ENCODE measurements at places on chromosomes 7 and 10.

DNA sequence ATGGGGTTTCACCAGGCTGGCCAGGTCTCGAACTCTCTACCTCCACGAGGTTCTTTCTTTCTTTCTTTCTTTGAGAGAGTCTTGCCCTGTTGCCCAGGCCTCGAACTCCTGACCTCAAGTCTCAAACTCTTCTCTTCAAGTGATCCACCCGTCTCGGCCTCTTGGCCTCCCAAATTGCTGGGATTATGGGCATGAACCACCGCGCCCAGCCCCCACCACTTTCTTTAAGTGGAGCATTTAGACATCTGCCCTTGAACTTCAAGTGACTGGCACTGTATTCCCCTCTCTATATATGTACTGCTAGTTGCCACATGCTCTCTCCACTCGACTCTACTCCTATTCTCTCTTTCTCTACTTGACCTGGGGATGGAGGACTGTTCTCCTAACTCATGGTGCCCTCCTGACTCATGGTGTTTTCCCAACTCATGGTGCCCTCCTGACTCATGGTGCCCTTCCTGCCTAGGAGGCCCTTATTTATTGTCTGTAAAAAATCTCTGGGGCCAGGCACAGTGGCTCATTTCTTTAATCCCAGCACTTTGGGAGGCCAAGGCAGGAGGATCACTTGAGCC lies 19.3 kb upstream of the ACHE start:
- no peak for DNase-seq

DNA sequence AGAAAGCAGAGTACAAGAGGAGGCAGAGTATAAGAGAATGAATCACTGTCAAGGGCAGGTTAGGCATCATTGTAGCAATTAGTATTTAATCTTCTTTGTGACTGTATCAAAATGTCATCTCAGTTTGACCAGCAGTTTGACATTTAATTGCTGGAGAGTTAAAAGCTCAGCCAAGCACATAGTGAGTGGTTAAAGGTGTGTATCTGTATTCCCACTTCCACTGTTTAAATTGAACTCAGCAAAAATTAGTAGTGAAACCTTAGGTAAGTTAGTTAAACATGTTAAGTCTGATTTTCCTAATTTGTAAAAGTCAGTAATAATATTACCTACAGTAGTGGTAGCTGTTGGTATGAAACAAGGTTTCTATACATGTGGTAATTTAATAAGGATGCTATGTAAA lies 296.4 kb upstream of the MBL2 start:
- DNase-seq, result no peak

- DNase-seq, result no peak
Observed at GRCh38 chr7:17134786-17135185, 163.7 kb upstream of the AHR start.

DNA sequence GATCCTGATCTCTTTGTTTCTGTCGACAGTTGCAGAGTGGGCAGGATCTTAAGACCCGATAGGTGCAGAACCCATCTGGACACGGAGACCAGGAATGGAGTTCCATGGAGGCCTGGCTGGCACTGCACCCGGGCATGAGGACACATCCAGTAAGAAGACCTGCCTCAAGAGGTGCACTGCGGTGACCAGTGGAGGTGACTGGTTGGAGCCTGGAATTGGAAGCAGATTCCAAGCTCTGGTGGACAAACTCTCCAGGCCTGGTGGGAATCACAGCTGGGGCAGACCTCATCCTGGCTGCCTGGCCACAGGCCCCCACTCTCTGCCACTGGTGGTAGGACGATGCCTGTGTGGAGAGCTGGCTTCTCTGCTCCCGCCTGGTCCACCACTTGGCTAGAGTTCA lies 31.0 kb downstream of the ZNF775 start:
- DNase-seq, result no peak

DNA sequence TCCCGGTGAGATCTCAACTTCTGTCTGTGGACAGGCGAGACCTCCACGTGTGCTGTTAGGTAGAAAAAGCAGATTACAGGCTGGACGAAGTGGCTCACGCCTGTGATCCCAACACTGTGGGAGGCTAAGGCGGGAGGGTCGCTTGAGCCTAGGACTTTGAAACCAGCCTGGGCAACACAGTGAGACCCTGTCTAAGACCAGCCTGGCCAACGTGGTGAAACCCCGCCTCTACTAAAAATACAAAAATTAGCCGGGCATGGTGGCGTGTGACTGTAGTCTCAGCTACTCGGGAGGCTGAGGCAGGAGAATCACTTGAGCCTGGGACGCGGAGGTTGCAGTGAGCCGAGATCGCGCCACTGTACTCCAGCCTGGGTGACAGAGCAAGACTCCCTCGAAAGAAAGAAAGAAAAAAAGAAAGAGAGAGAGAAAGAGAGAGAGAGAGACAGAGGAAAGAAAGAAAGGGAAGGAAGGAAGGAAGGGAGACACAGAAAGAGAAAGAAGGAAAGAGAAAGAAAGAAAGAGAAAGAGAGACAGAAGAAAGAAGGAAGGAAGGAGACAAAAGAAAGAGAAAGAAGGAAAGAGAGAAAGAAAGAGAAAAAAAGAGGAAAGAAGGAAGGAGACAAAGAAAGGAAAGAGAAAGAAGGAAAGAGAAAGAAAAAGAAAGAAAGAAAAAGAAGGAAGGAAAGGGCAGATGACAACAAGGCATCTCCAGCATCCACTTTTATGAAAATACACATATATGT lies 29.6 kb upstream of the SUN1 start:
- DNase-seq, result no peak

GRCh38 chr10:86936661-86937501 lies 20.5 kb downstream of the MMRN2 start:
- no peak for DNase-seq

DNA sequence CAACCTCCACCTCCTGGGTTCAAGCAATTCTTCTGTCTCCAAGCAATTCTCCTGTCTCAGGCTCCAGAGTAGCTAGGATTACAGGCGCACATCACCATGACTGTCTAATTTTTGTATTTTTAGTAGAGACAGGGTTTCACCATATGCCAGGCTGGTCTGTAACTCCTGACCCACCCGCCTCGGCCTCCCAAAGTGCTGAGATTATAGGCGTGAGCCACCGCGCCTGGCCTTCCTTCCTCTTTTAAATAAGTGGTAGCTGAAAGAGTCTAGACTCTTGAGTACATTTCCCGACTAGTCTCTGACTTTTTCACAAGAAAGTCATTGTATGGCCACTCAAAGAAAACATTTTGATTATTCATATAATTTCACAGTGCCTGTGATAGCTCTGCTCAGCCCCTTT lies 636.2 kb upstream of the ANKRD30A start:
- DNase-seq, result no peak

DNA sequence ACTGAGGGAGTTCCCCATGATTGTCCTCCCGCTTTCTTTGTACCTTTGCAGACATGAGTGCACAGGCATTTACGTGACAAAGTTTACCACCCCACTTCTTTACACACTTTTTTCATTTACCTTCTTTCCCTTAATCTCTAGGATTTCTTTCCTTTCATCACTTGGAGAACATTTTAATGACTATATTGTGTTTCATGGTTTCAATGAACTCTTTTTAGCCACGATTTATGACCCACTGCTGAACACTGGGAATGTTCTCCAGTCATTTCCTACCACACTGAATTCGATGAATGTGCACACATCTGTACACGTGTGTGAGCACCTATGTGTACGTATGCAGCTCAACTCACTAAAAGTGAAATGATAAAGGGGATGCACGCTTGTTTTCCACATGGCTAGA lies 371.7 kb upstream of the IGFBP3 start:
- no peak for DNase-seq

DNA sequence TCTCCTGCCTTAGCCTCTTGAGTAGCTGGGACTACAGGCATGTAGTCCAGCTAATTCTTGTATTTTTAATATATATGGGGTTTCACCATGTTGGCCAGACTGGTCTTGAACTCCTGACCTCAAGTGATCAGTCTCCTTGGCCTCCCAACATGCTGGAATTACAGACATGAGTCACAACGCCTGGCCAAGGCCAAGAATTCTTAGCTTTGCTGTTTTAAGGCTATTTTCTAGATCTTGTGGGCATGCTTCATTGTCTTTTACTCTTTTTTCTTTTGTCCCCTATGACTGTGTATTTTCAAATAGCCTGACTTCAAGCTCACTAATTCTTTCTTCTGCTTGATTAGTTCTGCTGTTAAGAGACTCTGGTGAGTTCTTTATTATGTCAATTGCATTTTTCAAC lies 56.4 kb upstream of the TAS2R16 start:
- DNase-seq, result no peak

GRCh38 chr10:79056361-79056735 lies 12.4 kb upstream of the ZMIZ1 start:
- no peak for DNase-seq

- DNase-seq, result no peak
Observed at GRCh38 chr7:19269301-19269700, 124.1 kb upstream of the FERD3L start.

DNA sequence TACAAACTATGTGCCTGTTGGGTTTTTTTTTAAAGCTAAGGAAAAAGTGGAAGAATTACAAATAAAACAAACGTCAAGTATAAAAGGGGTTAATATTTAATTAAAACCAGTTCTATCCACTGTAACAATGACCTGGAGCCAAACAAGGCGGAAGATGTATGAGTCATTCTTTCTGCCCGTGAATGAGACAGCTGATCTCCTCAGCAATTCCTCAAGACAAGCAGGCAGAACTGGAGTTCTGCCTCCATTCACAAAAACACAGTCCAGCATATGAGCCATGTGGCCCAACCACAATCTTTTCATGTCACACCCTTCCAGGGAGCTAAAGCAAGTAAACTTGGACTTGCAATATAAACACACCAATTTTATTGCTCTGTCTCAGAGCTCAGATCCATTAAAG lies 8.4 kb downstream of the ETV1 start:
- no peak for DNase-seq

DNA sequence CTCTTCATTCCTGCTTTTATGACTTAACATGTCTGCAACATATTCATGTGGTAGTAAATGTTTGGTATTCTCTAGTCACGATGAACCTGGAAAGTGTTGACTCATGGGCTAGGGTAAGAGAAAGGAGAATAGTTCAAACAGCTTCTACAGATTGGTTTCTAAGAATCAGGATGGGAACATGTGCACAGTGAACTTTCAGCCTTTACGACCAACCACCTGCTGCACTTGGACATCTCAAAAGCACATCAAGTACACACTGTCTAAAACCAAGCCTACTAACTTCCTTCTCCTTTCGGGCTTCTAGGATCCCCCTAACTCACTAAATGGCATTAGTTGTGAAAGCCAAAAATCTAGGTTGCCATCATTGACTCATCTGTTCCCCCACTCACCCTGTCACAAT lies 85.5 kb downstream of the CUL2 start:
- no peak for DNase-seq

GRCh38 chr7:143015084-143015483 lies 11.8 kb downstream of the OR9A2 start:
- no peak for DNase-seq

DNA sequence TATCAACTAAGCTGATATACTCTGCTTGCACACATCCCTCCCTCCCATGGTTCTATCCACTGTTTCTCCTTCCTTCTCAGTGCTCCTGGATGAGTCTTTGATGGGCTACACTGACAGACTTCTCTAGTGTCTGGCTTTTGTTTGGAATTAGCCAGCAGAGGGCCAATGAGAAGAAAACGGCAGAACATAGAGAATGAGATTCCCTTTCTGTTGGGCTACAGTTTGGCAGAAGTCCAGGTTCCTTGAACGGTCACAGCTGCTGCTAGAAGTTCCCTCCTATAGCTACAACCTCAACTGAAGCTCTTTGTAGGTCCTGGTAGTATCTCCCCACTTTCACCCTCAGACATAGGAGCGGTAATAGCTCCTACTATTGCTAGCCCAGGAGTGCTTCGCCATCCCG lies 251.1 kb upstream of the LRRN3 start:
- DNase-seq, result no peak

GRCh38 chr7:126843883-126844282 lies 408.9 kb downstream of the GRM8 start:
- DNase-seq, result no peak

- DNase-seq, result no peak
Observed at GRCh38 chr10:28873540-28873939, 196.2 kb downstream of the BAMBI start.

GRCh38 chr7:106623853-106624252 lies 37.1 kb downstream of the CCDC71L start:
- no peak for DNase-seq

Measured in cerebellar nuclear complex (tissue), 1 donor.